ENCODE measurements at places on chromosomes 2 and 18.

GRCh38 chr2:216234106-216234505, 125.0 kb downstream of the XRCC5 start:
- H3K4me3 ChIP-seq = no peak overlapping the region
- H3K27ac ChIP-seq = no peak overlapping the region
- no peaks in the 10 kb centered on the region for H3K36me3 ChIP-seq
- H3K27me3 ChIP-seq = no peaks in the 10 kb centered on the region

DNA sequence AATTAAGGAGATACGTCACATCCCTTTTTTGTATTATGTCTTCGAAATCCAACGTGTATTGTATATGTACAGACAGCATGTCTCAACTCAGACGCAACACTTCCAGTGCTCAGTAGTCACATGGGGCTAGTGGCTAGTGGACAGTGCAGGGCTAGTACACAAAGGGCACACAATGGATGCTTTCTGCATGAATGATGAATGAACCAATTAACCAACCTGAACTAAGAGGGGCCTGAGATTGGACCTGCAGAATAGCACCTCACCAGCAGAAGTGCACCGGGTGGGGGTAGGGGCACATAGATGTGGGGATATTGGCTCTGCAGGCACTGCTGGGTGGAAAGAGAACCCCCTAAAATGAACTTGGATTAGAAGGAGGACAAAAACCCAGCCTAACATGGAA, 20.7 kb downstream of the ST8SIA5 start:
- H3K4me3 ChIP-seq = no peak overlapping the region
- peaks cover 4% of the 10 kb centered on the region for H3K27me3 ChIP-seq
- no peaks in the 10 kb centered on the region for H3K4me1 ChIP-seq
- no peak overlapping the region for H3K27ac ChIP-seq
- no peaks in the 10 kb centered on the region for H3K36me3 ChIP-seq
- no peak for DNase-seq

DNA sequence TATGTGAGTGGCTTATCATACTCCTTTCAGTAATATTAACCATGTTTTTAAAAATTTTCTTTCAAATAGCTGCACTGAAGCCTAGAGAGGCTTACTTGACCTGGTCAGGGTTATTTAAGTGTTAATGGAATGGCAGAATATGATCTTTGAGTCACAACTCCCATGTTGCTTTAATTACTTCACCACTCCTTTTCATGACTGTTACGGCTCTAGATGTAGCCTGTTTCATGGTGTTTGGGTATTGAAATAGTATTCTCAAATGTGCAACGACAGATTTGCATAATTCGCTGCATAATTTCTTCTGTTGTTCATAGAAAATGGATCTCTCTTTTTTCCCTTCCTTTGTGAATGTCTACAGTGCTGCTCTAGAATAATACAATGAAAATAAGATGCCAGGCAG, 51.6 kb upstream of the PLA2R1 start:
- DNase-seq = no peak
- no peak overlapping the region for H3K27ac ChIP-seq
- no peak overlapping the region for H3K4me3 ChIP-seq
- no peaks in the 10 kb centered on the region for H3K27me3 ChIP-seq
- H3K36me3 ChIP-seq = no peaks in the 10 kb centered on the region

- H3K4me1 ChIP-seq = no peaks in the 10 kb centered on the region
- no peak overlapping the region for H3K4me3 ChIP-seq
- no peaks in the 10 kb centered on the region for H3K36me3 ChIP-seq
- no peak overlapping the region for H3K27ac ChIP-seq
- no peak for DNase-seq
- H3K27me3 ChIP-seq = no peaks in the 10 kb centered on the region
These were observed 215.1 kb downstream of the ZNF385B start for GRCh38 chr2:179646173-179646769.

DNA sequence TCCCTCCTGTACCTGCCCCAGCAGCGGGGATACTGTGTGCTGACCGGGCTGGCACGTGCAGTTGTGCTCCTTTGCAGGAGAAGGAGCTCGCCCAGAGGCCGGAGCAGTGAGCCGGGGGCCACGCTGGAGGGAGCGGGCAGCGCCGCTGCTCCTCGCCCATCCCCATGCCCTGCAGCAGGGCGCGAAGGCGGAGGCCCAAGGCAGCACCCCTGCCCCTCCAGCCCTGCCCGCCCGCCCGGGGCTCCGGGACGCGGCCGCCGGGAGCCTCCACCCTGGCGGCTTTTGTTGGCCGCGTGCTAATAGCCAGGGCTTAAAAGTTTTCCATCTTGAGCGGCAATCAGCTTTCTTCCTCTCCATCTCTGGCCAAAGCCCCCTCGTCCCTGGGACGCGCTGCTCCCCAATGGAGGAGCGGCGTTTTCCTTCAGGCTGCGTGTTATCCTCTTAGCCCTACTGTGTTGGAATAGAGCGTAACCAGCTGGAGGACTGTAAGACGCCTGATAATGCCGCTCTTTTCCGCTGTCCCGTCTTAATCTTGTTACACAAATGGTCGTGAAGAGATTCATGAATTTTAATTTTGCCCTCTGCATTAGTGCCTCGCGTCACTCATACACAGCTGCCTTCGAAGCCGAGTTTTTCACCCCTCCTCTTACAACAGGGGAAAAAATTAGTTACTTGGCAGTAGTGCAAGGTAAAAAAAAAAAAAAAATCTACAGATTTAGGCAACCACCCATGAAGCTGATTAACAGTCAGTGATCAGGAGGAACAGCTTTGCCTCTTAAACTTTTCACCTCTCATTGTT, 172.9 kb upstream of the SIX3 start:
- no peak overlapping the region for H3K4me3 ChIP-seq
- no peaks in the 10 kb centered on the region for H3K4me1 ChIP-seq
- H3K36me3 ChIP-seq = no peaks in the 10 kb centered on the region
- no peak for DNase-seq

DNA sequence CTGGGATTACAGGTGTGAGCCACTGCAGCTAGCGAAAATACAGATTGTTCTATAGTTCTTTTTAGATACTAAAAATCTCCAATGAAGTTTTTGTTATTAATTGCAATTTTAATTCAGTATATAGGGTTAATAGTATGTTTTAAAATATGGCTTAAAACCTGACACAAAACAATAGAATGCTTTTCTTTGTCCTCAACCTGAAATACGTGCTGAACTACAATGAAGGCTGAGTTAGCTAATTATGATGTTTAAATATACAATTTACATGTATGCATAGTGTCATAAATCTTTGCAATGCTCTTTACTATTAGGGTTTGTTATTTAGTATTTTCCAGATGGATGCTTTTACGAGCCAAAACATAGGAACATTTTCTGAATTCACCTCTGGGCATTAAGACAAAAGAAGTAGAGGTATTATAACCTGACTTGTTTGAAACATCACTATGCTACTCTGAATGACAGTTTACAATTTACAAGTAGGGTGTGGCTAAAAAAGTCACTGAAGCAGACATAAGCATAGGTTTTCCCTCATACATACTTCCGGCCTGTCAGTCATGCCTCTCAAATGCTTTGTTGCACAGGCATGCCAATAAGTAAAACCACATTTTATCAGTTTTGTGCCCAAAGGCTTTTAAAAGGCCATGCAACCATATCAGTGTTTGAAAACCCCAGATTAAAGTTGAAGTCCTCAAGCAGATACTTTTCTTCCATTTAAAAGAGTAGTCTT, 168.3 kb downstream of the OTX1 start:
- no peak for DNase-seq
- no peaks in the 10 kb centered on the region for H3K4me1 ChIP-seq
- no peak overlapping the region for H3K27ac ChIP-seq
- H3K27me3 ChIP-seq = no peaks in the 10 kb centered on the region

GRCh38 chr2:191941376-191941929, 94.6 kb upstream of the CAVIN2 start:
- peaks cover 4% of the 10 kb centered on the region for H3K27me3 ChIP-seq
- H3K36me3 ChIP-seq = no peaks in the 10 kb centered on the region
- DNase-seq = no peak

DNA sequence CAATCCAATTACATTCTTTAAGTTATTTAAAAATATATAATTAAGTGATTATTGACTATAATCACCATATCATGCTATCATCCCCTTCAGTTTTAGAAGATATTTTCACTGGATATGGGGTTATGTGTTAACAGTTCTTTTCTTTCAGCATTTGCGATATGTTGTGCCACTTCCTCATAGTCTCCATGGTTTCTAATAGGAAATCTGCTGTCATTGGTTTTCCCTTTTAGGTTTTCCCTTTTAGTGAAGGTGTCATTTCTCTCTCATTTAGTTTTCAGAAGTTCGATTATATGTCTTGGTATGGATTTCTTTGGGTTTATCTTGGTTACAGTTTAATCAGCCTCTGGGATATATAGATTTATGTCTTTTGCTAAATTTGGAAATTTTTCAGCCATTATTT, 34.8 kb upstream of the EPG5 start:
- H3K4me3 ChIP-seq = no peak overlapping the region
- DNase-seq = no peak
- no peaks in the 10 kb centered on the region for H3K36me3 ChIP-seq
- no peaks in the 10 kb centered on the region for H3K27me3 ChIP-seq
- H3K4me1 ChIP-seq = peaks cover 15% of the 10 kb centered on the region

DNA sequence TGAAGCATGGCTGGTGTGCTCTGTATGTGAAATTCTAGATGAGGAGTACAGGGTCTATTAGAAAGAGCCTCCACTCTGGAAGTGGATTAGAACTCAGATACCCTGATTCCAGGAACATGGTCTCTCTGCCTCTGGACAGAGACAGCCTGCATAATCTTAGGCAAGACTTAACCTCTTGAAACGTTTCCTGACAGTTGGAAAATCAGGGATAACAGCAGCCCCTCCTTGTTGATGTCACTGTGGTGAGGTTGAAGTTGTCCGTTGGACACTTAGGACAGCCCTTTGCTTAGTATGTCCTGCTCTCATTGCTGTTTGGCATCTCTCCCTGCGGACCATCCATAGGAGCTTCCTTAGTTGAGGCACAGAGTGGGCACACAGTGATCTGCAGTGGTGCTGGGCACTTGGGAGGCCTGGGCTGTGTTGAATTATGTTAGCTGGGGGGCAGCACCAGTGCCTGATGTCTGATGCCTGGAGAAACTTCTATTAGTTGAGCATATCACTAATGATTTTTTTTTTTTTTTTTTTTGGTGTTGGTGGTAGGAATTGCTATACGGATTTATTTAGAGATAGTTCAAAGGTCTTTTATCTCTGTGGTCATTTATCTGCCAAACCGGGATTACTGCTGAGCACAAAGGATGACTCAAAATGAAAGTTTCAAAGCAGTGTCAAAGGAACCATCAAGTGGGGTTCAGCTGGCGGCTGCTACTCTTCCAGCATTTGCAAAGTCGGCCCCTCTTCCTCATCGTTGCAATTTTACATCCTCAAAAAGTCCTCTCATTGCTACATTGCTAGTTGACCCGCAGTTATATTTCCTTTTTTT, 28.8 kb downstream of the SETBP1 start:
- DNase-seq = no peak
- no peaks in the 10 kb centered on the region for H3K4me1 ChIP-seq
- H3K27ac ChIP-seq = no peak overlapping the region
- no peaks in the 10 kb centered on the region for H3K27me3 ChIP-seq
- no peaks in the 10 kb centered on the region for H3K36me3 ChIP-seq

DNA sequence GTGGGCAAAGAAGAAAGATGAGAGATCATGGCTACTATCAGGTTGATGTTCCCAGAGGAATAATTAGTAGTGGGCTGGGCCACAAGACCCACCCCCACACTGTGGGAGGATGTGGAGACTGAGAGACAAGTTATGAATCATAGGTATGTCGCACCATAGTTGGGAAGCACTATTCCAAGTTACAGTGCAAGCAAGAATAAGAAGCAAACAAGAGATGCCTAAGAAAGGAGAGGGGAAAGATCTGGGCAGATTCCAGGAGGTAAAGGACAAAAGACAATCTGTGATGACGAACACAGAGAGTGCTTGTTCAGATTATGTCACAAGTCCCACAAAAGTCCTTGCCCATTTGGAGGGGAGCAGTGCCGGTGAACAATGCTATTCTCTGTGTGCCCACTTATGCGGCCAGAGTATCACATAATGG, 56.6 kb downstream of the FAM228A start:
- H3K36me3 ChIP-seq = peaks cover 5% of the 10 kb centered on the region
- H3K4me3 ChIP-seq = no peak overlapping the region
- H3K27ac ChIP-seq = no peak overlapping the region
- no peak for DNase-seq
- H3K4me1 ChIP-seq = no peaks in the 10 kb centered on the region
- no peaks in the 10 kb centered on the region for H3K27me3 ChIP-seq

DNA sequence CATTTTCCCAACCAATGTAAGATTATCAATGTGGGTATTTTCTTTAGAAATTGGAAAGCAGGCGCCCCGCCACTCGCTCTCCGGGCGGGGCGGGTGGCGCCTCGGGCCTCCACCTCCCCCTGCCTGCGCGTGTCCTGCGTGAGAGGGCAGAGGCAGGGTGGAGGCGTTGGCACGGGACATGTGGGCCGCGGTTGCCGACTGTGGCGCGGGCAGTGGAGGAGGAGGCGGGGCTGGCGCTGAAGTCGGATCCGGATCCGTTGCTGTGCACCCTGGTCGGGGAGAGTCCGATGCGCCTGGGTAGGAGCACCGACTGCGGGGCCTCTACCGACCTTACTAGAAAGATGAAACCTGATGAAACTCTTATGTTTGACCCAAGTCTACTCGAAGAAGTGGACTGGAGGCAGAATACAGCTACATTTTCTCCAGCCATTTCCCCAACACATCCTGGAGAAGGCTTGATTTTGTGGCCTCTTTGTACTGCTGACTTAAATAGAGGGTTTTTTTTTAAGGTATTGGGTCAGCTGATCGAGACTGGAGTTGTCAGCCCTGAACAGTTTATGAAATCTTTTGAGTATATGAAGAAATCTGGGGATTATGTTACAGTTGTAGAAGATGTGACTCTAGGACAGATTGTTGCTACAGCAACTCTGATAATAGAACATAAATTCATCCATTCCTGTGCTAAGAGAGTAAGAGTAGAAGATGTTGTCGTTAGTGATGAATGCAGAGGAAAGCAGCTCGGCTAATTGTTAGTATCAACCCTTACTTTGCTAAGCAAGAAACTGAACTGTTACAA, 37.9 kb downstream of the PMS1 start:
- H3K27ac ChIP-seq = no peak overlapping the region
- DNase-seq = no peak
- H3K27me3 ChIP-seq = no peaks in the 10 kb centered on the region

- no peak overlapping the region for H3K4me3 ChIP-seq
- no peaks in the 10 kb centered on the region for H3K4me1 ChIP-seq
- H3K27me3 ChIP-seq = no peaks in the 10 kb centered on the region
- no peak overlapping the region for H3K27ac ChIP-seq
These were observed 11.3 kb downstream of the MSTN start for GRCh38 chr2:190051223-190051622.

GRCh38 chr2:223050900-223051504, 988 bp upstream of the KCNE4 start:
- H3K4me3 ChIP-seq = no peak overlapping the region
- no peaks in the 10 kb centered on the region for H3K4me1 ChIP-seq
- no peak for DNase-seq
- no peaks in the 10 kb centered on the region for H3K27me3 ChIP-seq
- H3K36me3 ChIP-seq = no peaks in the 10 kb centered on the region

- H3K4me3 ChIP-seq = no peak overlapping the region
- DNase-seq = no peak
- H3K27ac ChIP-seq = no peak overlapping the region
- no peaks in the 10 kb centered on the region for H3K4me1 ChIP-seq
These were observed 1089.9 kb upstream of the DDX18 start for GRCh38 chr2:116724550-116724949.

Measured in effector memory CD4-positive, alpha-beta T cell (primary cell).